ENCODE measurements at places on chromosomes 2 and 18. TPM values are rescaled to one million over a fixed set of nuclear protein-coding genes. Genes with fewer than 3 reads are reported as not detected.

The CCDC85A gene
- 22.2 TPM for total RNA-seq

The CROCC2 gene
- total RNA-seq, result 0.26 TPM

The COLEC12 gene
- 55.2 TPM for total RNA-seq

The VWA3B gene
- 0.17 TPM for total RNA-seq

The SERPINB2 gene
- total RNA-seq, result 0.38 TPM

The SPIRE1 gene
- 48.2 TPM for total RNA-seq

- no peak overlapping the region for H3K4me3 ChIP-seq
- H3K27ac ChIP-seq, result no peak overlapping the region
- no peaks in the 10 kb centered on the region for H3K4me1 ChIP-seq
- DNase-seq, result no peak
- no peaks in the 10 kb centered on the region for H3K27me3 ChIP-seq
- no peaks in the 10 kb centered on the region for H3K36me3 ChIP-seq
These were observed 963.0 kb downstream of the TDRD15 start for GRCh38 chr2:22086726-22087125.

DNA sequence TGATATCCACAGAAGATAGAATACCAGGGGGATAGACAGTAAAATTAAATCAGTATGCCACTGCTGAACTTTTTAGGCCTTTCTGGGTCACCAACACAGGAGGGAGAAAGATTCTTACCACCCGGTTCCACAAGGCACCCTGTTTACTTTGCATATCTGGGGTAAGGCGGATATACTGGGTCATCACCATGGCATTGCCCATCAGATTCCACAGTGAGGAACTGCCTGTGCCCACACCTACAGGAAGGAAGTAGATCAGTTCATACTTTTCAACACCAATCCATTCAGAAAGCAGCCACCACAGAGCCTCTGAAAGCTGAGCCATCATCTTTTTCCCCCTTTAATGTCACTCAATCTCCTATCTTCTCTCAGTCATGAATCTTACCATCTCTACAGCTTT is 2.0 kb downstream of the LMAN2L start:
- DNase-seq, result no peak
- H3K4me1 ChIP-seq, result peaks cover 25% of the 10 kb centered on the region
- no peak overlapping the region for H3K4me3 ChIP-seq
- H3K36me3 ChIP-seq, result peaks cover 35% of the 10 kb centered on the region
- no peaks in the 10 kb centered on the region for H3K27me3 ChIP-seq

- no peaks in the 10 kb centered on the region for H3K27me3 ChIP-seq
- peaks cover 12% of the 10 kb centered on the region for H3K4me1 ChIP-seq
- H3K4me3 ChIP-seq, result peak overlapping the region; percentile 70
- no peak for DNase-seq
These were observed 7.9 kb downstream of the CLHC1 start for GRCh38 chr2:55223958-55224760.

GRCh38 chr2:9739531-9739964 is 103.7 kb upstream of the TAF1B start:
- H3K27ac ChIP-seq, result peak overlapping the region; percentile 69
- peak overlapping the region; percentile 39 for H3K4me3 ChIP-seq
- no peaks in the 10 kb centered on the region for H3K27me3 ChIP-seq
- peaks cover 8% of the 10 kb centered on the region for H3K4me1 ChIP-seq
- H3K36me3 ChIP-seq, result no peaks in the 10 kb centered on the region
- DNase-seq, result peak; percentile 77

GRCh38 chr2:207887500-207887899 is 117.8 kb upstream of the FZD5 start:
- H3K36me3 ChIP-seq, result no peaks in the 10 kb centered on the region
- no peak overlapping the region for H3K27ac ChIP-seq
- no peaks in the 10 kb centered on the region for H3K27me3 ChIP-seq
- no peaks in the 10 kb centered on the region for H3K4me1 ChIP-seq
- H3K4me3 ChIP-seq, result no peak overlapping the region

- H3K27me3 ChIP-seq, result no peaks in the 10 kb centered on the region
- H3K4me3 ChIP-seq, result no peak overlapping the region
- H3K36me3 ChIP-seq, result no peaks in the 10 kb centered on the region
- no peak for DNase-seq
- H3K27ac ChIP-seq, result no peak overlapping the region
- no peaks in the 10 kb centered on the region for H3K4me1 ChIP-seq
These were observed 162.6 kb downstream of the PDE11A start for GRCh38 chr2:177909962-177910361.

GRCh38 chr2:239700686-239701345 is 300.0 kb upstream of the HDAC4 start:
- H3K27ac ChIP-seq, result no peak overlapping the region
- H3K36me3 ChIP-seq, result no peaks in the 10 kb centered on the region
- H3K27me3 ChIP-seq, result no peaks in the 10 kb centered on the region
- H3K4me1 ChIP-seq, result no peaks in the 10 kb centered on the region
- no peak for DNase-seq
- no peak overlapping the region for H3K4me3 ChIP-seq

GRCh38 chr2:206937555-206937954 is 1.8 kb upstream of the CPO start:
- no peaks in the 10 kb centered on the region for H3K4me1 ChIP-seq
- H3K27ac ChIP-seq, result no peak overlapping the region
- no peak for DNase-seq
- no peaks in the 10 kb centered on the region for H3K27me3 ChIP-seq

- DNase-seq, result no peak
- no peaks in the 10 kb centered on the region for H3K36me3 ChIP-seq
- no peak overlapping the region for H3K4me3 ChIP-seq
- H3K27me3 ChIP-seq, result no peaks in the 10 kb centered on the region
- no peak overlapping the region for H3K27ac ChIP-seq
These were observed 52.7 kb upstream of the NPAS2 start for GRCh38 chr2:100767224-100767653.

- no peaks in the 10 kb centered on the region for H3K36me3 ChIP-seq
- no peak overlapping the region for H3K27ac ChIP-seq
- H3K4me3 ChIP-seq, result no peak overlapping the region
- peaks cover 18% of the 10 kb centered on the region for H3K4me1 ChIP-seq
- no peak for DNase-seq
These were observed 46.3 kb upstream of the SLC39A10 start for GRCh38 chr2:195610717-195611116.

DNA sequence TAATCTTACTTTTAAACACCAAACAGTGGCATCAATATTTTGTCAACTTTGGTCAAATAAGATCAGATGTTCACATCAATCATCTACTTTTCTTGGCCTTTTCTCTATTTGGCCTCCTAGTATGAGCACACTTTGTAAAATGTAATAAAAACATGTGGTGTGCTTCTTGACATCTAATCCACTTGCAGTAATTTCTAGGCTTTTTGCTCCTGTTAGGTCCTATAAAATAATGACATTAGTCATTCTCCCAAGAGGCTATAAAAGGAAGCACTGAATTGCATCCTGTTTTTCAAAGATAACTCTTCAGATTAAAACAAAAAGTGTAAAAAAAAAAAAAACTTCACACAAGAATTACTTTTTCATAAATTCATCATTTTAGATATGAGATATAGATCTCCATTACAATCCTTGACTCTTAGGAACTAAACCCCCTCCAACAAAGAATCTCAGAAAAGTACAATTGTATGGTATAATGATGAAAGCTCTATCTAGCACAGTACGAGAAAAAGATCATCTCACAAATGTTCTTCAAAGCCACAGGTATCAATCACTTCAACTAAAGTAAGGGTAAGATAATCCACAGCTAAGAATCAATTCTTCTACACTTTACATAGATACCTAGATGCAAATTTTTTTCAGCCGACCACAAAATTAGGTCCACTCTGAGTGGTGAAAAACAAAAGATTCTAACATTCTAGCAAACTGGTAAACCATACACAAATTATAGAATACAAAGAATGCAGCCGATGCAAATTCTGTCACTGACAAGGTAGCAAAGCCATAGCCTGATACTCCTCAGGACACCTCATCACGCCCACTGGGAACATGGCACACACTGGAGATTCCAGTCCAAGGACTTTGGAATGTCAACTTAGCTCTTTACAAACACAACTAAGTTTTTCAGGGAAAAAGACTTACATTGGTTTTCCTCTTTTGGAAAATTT is 2.7 kb downstream of the BCL2 start:
- H3K27me3 ChIP-seq, result no peaks in the 10 kb centered on the region
- H3K27ac ChIP-seq, result peak overlapping the region; percentile 14
- H3K4me3 ChIP-seq, result peak overlapping the region; percentile 84
- H3K4me1 ChIP-seq, result peaks cover 17% of the 10 kb centered on the region

GRCh38 chr2:65142515-65142914 is 12.6 kb upstream of the RAB1A start:
- H3K36me3 ChIP-seq, result no peaks in the 10 kb centered on the region
- DNase-seq, result no peak
- H3K27me3 ChIP-seq, result no peaks in the 10 kb centered on the region

GRCh38 chr2:29281916-29282247 is 166.7 kb downstream of the CLIP4 start:
- no peak for DNase-seq
- H3K27ac ChIP-seq, result no peak overlapping the region
- H3K27me3 ChIP-seq, result no peaks in the 10 kb centered on the region
- no peaks in the 10 kb centered on the region for H3K36me3 ChIP-seq
- no peak overlapping the region for H3K4me3 ChIP-seq
- no peaks in the 10 kb centered on the region for H3K4me1 ChIP-seq

DNA sequence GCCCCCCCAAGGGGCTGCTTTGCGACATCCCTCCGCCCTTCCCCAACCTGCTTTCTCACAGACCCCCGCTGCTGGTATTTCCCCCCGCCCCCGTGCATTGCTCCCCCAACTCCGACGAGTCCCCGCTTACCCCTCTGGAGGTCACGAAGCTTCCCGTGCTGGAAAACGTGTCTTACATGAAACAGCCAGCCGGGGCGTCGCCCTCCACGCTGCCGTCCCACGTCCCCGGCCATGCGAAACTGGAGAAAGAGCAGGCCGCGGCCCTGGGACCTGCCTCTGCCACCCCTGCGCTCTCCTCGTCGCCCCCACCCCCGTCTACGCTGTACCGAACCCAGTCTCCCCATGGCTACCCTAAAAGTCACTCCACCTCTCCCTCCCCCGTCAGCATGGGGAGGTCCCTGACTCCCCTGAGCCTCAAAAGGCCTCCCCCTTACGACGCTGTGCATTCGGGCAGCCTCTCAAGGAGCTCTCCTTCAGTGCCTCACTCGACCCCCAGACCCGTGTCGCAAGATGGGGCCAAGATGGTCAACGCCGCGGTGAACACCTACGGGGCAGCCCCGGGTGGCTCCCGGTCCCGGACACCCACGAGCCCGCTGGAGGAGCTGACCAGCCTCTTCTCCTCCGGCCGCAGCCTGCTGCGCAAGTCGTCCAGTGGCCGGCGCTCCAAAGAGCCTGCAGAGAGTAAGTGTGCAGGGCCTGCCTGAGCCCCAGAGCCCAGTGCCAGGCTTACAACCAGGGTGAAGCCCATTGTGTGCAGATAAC is 183.0 kb downstream of the NYAP2 start:
- H3K27me3 ChIP-seq, result no peaks in the 10 kb centered on the region
- no peaks in the 10 kb centered on the region for H3K36me3 ChIP-seq
- no peak overlapping the region for H3K27ac ChIP-seq
- H3K4me3 ChIP-seq, result no peak overlapping the region

DNA sequence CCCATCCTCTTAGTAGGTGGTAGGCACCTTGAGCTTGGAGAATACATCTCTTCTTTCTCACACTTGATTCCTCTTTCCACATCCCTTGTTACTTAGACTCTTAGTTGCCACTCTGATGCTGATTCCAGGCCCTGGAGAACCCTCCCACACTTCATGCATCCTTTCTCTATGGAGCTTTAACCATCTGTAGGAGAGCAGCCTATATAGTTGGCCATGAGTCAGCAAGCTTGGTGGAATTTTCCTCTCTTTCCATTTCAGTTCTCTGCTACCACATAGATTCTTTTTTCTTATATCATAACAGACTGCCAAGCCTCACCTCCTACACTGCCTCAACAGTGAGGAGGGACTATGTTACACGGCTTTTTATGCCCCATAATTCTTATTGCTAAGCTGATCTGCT is 851.6 kb upstream of the CDH2 start:
- no peak overlapping the region for H3K27ac ChIP-seq
- H3K27me3 ChIP-seq, result no peaks in the 10 kb centered on the region
- DNase-seq, result no peak
- H3K4me1 ChIP-seq, result no peaks in the 10 kb centered on the region
- no peak overlapping the region for H3K4me3 ChIP-seq

- DNase-seq, result no peak
- H3K4me3 ChIP-seq, result no peak overlapping the region
- no peaks in the 10 kb centered on the region for H3K36me3 ChIP-seq
- H3K27ac ChIP-seq, result no peak overlapping the region
- H3K4me1 ChIP-seq, result no peaks in the 10 kb centered on the region
These were observed 100.6 kb downstream of the TFCP2L1 start for GRCh38 chr2:121184248-121184862.

DNA sequence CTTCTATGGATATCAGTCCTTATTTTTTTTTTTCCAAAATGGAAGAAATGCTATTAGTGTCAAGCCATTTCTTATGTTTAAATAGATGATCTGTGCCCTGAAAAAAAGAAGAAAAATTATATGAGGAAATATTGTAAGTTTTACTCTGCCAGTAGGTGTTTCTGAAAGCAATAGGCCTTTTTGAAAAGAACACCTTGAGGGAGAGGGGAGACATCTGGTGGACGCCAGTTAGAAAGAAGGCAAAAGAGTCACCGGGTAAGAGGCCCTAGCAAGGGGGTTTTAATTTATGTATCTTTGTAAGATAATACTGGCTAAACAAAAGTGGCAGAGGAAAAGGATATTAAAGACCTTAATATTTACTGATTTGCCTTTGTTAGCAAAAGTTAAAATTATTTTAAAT is 56.1 kb downstream of the DYNAP start:
- no peak overlapping the region for H3K4me3 ChIP-seq
- no peaks in the 10 kb centered on the region for H3K4me1 ChIP-seq
- H3K36me3 ChIP-seq, result no peaks in the 10 kb centered on the region
- no peaks in the 10 kb centered on the region for H3K27me3 ChIP-seq

DNA sequence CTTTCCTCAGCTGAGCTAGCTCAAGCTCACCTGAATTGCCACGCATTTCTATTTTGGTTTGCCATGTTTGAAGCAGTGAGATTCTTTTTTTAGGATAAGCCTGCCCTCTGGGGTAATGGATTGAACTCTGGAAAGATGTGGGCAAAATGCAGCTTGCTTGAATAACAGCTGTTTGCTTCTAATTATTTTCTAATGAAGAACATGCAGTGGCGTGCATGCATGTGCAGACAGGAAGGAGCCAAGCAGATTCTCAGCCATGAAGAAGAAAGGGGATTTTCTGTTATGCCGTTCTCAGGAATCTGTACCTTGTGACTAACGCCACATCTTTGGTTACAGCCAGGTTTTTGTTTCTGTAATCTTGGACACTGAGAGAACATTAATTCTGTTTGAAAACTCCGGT is 171.2 kb downstream of the ANTXR1 start:
- no peaks in the 10 kb centered on the region for H3K27me3 ChIP-seq
- H3K4me3 ChIP-seq, result no peak overlapping the region
- H3K36me3 ChIP-seq, result no peaks in the 10 kb centered on the region
- H3K4me1 ChIP-seq, result no peaks in the 10 kb centered on the region
- H3K27ac ChIP-seq, result no peak overlapping the region
- no peak for DNase-seq

Data from upper lobe of right lung (tissue), 1 donor.